Glutamatergic neuron (in vitro differentiated cells): ENCODE measurements at places on chromosomes 5 and 9. TPM values are rescaled to one million over a fixed set of nuclear protein-coding genes. Genes with fewer than 3 reads are reported as not detected.

MAST4 gene
- 11.5 TPM for total RNA-seq

ACTBL2 gene
- not detected for total RNA-seq

IL9 gene
- total RNA-seq: not detected

CTSV gene
- total RNA-seq: 1.3 TPM

ZNF300 gene
- 33.9 TPM for total RNA-seq

PCDHGB3 gene
- 6.2 TPM for total RNA-seq

TSSK1B gene
- 0.54 TPM for total RNA-seq

FOXD4L4 gene
- total RNA-seq: 0.20 TPM

PRR16 gene
- 0.25 TPM for total RNA-seq

HMGXB3 gene
- 48.6 TPM for total RNA-seq

NR4A3 gene
- 4.1 TPM for total RNA-seq

SET gene
- 387 TPM for total RNA-seq

LEAP2 gene
- total RNA-seq: 2.5 TPM

C9orf57 gene
- total RNA-seq: not detected

PCDHA11 gene
- total RNA-seq: 23.2 TPM

ST8SIA4 gene
- total RNA-seq: 12.6 TPM

TRAF1 gene
- total RNA-seq: 1.6 TPM

TAF11L10 gene
- 0.83 TPM for total RNA-seq

FBLL1 gene
- total RNA-seq: 66.2 TPM

CDC20B gene
- 0.34 TPM for total RNA-seq

GLRA1 gene
- 0.22 TPM for total RNA-seq

TIMD4 gene
- not detected for total RNA-seq

COL27A1 gene
- total RNA-seq: 3.9 TPM

HTR1A gene
- total RNA-seq: 1.2 TPM

TAS2R1 gene
- not detected for total RNA-seq

CDH18 gene
- total RNA-seq: 0.49 TPM

ADAM19 gene
- 41.2 TPM for total RNA-seq

ZDHHC11 gene
- total RNA-seq: 73.0 TPM

PHF24 gene
- total RNA-seq: 3.1 TPM

GARIN3 gene
- not detected for total RNA-seq

SLC25A2 gene
- 1.9 TPM for total RNA-seq

CYSTM1 gene
- 37.4 TPM for total RNA-seq

IFNB1 gene
- not detected for total RNA-seq

PCDH1 gene
- total RNA-seq: 7.9 TPM

ALDH7A1 gene
- total RNA-seq: 85.9 TPM

CATSPER3 gene
- total RNA-seq: 0.54 TPM

CD274 gene
- not detected for total RNA-seq

CCDC192 gene
- total RNA-seq: not detected

HDHD3 gene
- total RNA-seq: 7.2 TPM
